Activated CD8-positive, alpha-beta T cell treated with anti-CD3 and anti-CD28 coated beads, Interleukin-2, amount 10 ng/mL, durations not matched to agents 7 days and 5 days (primary cell): ENCODE measurements at places on chromosomes 6 and 20. TPM values are rescaled to one million over a fixed set of nuclear protein-coding genes. Genes with fewer than 3 reads are reported as not detected.

SUMO4 gene
- total RNA-seq = 10.1 TPM

KIAA0408 gene
- total RNA-seq = 2.6 TPM

SFTA2 gene
- not detected for total RNA-seq

LY86 gene
- total RNA-seq = 1.9 TPM

MUC21 gene
- not detected for total RNA-seq

TFAP2D gene
- not detected for total RNA-seq

EPB41L1 gene
- total RNA-seq = not detected

KIFC1 gene
- 180 TPM for total RNA-seq

BMP5 gene
- total RNA-seq = not detected

F13A1 gene
- total RNA-seq = not detected
